NCI-H774 (cell line): ENCODE measurements at places on chromosomes 13 and 19.
A peak's percentile ranks its signal among the peaks of the same experiment; 100 is the strongest.

GRCh38 chr19:54493967-54494585 lies 8.6 kb upstream of the LAIR2 start:
- DNase-seq: no peak

GRCh38 chr13:46831588-46832194 lies 34.7 kb upstream of the ESD start:
- DNase-seq: no peak

DNA sequence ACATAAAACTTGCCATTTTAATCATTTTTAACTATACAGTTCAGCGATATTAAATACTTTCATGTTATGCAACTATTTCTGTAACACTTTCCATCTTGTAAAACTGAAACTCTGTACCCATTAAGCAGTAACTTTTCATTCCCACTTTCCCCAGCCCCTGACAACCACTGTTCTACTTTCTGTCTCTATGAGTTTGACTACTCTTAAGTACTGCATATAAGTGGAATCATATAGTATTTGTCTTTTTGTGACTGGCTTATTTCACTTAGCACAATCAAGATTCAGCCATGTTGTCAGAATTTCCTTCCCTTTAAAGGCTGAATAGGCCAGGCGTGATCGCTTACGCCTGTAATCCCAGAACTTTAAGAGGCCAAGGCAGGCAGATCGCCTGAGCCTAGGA lies 56.2 kb downstream of the ARHGAP35 start:
- DNase-seq: no peak

GRCh38 chr19:5828661-5829566 lies 10.6 kb downstream of the FUT6 start:
- DNase-seq: no peak

DNA sequence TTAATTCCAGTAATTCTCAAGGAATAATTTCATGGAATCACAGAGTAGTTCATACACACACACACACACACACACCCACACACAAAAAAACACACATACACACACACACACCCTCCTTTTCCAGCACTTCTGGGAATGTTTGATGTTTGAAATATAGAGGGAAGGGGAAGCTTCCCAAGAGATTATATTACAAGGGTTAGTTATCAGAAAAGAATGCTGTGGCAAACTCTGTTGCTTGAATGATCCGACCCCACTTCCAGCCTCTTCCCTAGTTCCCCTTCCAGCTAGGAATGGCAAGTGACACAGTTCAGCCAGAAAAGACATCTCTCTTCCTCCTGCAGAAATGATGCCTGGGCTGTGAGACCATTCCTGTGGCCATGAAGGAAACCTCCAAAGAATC lies 49.9 kb downstream of the KCTD12 start:
- DNase-seq: no peak

GRCh38 chr19:35329323-35329722 lies 336 bp downstream of the CD22 start:
- DNase-seq: no peak

DNA sequence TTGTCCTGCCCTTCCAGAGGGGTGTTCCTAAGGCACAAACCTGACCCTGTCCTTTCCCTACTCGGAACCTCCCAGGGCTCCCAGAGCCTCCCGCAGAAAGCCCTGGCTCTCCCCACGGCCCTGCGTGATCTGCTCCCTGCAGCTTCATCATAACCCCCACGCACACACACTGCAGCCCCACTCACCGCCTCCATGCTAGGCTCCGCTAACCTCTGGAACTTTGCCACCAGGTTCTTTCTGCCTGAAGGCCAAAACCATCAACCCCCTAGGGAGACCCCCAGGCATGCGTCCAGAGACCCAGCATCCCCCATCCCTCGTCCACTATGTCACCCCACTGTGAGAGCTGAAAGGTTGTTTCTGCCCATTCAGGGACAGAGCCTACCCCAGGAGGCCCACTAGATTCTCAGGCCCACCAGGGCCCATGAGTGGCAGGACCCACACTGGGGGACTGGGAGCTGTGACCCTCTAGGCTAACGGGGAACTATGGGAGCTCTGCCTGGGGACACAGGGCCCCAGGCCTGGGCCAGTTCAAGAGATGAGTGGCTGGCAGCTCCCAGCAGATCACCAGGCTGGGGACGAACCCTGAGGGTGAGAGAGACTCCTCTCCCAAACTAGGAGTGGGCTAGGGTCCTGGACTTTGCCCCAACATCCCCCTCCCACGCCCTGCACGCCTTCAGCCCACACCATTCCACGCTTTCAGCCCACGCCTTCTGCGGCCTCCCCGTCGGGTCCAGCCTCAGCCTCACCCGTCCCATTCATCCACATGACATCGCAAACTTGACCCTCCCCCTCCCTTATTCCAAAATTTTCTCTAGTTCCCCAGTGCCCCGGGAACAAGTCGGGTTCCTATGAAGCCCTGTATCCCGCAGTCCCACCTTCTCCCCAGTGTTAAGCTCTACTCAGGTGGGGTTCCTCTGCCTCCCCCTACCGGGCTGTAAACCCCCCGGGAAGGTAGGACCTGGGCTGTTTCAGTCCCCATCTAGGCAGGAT lies 33.2 kb upstream of the PNMA8B start:
- DNase-seq: no peak

DNA sequence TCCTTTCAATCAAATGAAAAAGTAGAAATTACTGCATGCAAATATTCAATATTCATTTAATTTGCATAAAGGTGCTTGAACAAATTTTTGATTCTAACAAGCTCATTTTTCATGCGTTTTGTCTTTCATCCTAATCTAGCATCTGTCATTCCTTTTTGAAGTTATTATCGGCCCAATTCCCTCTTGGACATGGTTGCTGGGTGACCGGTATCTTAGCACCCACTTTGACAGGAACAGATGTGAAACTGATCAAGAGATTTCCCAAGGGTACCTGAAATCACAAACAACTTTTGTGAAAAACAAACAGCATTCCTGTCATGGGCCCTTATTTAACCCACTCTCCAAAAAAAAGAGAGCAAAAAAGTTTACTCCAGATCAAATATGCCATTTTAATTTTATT lies 13.3 kb downstream of the DACH1 start:
- no peak for DNase-seq

DNA sequence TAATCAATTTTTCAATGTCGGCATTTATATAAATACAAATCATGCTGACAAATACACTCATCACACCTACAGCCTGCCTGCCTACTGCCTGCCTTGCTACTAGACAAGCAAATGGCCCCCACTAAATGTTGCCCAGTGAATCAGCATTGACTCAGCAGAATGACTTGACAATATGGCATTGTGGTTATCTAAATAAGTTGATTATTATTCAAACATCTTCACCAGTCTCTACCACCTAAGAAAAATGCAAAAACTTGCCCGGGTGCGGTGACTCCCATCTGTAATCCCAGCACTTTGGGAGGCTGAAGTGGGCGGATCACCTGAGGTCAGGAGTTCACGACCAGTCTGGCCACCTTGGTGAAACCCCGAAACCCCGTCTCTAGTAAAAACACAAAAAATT lies 296.1 kb downstream of the PCDH9 start:
- no peak for DNase-seq

DNA sequence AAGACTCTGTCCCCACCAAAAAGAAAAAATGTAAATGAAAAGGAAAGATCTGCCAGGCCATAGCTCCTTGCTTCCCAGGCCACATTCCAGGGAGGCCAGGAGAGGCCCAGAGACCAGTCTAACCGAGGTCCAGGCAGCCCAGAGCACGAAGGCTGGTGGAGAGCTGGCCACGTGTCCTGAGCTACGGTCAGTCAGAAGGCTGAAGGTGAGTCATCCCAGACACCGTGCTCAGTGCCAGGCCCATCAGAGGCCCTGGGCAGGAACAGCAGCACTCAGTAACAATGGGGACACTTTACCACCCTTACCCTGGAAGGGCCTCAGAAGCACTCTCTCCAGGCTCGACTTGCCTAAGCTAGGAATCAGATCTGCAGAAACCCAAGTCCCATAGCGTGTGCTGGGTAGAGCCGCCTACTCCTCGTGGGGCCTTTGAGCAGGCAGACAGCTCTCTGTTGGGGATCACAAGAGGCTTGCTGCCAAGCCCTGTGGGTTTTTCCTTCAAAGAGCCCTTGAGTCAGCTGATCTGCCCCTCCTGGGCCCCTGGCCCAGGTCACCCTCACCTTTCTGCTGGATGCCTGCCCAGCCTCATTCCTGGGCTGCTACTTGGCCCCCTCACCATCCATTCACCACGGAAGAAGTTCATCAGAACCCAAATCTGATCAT lies 11.6 kb upstream of the DNMT1 start:
- DNase-seq: no peak

DNA sequence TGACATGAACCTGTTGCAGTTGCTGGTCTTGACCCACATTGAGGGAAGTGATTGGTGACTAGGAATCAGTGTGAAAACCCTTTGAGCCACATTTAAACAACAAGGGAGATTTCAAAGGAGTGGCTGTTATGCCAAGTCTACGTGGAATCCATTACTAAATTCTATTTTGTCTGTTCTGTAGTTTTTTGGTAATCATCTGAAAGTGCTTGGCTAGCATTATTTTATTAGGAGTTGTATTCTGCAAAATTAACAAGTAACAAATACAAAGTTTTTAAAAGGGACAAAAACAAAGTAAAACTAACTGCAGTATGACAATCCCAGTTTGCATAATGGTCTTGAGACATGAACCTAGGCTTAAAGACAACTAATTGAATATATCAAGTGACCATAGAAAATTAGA lies 14.0 kb upstream of the ZNF780A start:
- no peak for DNase-seq

- no peak for DNase-seq
Observed at GRCh38 chr19:21483589-21484170, 21.7 kb upstream of the ZNF429 start.

DNA sequence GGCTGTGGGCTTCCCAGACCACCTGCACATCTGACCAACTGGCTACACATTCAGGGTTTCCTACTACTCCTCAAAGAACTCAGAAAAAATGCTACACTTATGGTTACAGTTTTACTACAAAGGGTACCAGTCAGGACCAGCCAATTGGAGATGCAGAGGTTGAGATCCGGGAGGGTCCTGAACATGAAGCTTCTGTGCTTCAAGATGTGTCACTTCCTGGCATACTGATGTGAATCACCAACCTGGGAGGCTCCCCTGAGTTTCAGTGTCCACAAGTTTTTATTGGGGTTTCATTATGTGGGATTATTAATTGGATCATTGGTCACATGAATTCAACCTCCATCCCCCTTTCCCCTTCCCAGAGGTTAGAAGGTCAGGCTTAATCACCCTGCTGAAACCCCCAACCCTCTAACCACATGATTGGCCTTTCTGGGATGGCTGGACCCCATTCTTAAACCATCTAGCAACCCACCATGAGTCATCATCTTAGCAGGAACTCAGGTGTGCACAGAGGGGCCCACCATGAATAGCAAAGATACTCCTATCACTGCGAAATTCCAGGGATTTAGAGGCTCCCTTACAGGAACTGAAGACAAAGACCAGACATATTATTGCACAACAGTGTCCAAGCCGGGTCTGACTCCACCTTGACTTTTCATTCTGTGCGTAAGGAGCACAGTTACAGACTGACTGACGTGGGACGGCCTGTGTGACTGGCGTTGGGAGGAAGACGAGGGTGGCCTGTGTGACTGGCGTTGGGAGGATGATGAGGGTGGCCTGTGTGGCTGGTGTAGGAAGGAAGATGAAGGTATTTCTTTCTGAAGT lies 90.7 kb downstream of the ATP8A2 start:
- no peak for DNase-seq

GRCh38 chr19:3080286-3080685 lies 13.9 kb upstream of the GNA11 start:
- no peak for DNase-seq

- no peak for DNase-seq
Observed at GRCh38 chr19:7815325-7815724, 14.7 kb upstream of the EVI5L start.

DNA sequence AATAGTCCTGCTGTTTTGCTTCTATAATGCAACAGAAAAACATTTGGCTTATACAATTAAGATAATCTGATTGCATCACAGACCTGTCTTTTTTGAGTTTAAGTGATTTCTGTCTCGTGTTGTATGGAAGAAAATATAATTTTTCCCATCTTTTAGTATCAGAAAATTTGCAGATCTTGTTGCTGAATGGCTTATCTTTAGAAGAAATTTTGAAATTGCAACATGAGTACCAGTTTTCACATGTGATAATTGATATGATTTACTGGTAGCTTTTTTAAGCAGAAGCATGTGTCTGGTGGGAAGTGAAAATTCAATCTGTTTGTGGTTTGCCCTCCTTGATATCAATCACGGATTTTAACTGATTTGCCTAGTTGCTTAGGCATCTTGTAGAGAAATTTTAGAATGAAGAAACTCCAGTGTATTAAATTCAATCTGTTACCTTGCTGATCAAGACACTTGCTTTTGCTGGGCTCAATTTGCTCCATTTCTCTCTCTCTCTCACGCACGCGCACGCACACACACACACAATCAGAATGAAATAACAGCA lies 89.8 kb upstream of the MYCBP2 start:
- no peak for DNase-seq

- peak; percentile 80 for DNase-seq
Observed at GRCh38 chr13:46675016-46675415, 121.9 kb downstream of the ESD start.
